IMR-90 (cell line): ENCODE measurements at places on chromosomes 2 and 18. TPM values are rescaled to one million over a fixed set of nuclear protein-coding genes. Genes with fewer than 3 reads are reported as not detected.

The EFR3B gene
- 0.90 and 1.1 TPM in 2 replicates for total RNA-seq

The PLEKHM3 gene
- total RNA-seq, result 8.6 and 11.3 TPM in 2 replicates

The GREB1L gene
- under 0.01 TPM in 1 of 2 replicates, not detected in the other for total RNA-seq

The MRO gene
- not detected in 2 replicates for total RNA-seq

The GKN2 gene
- not detected in 2 replicates for total RNA-seq

The POTEC gene
- not detected in 2 replicates for total RNA-seq
